ENCODE measurements at places on chromosomes 7 and 10.
A peak's percentile ranks its signal among the peaks of the same experiment; 100 is the strongest.

DNA sequence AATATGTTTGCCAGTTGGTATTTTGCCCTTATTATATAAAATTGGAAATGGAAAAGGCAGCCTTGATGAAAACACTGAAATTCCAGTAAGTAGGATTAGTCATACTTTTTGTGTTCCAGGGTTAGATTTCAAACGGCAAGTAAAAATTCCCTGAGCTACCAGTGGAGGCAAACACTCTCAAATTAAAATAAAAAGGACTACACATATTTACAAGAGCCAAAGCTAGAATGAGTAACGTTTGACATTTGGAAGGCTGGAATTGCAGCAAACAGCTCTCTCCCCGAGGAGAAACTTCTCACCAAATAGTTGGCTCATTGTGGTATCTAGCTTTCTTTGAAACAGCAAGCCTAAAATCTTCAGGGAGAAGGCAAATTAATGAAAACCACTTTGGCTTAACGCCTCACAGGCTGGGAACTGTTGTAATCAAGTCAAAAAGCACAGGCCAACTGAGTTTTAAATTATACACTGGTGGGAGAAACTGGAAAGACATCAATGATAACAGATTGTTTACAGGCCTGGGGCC is 288.4 kb downstream of the SNX13 start:
- DNase-seq: no peak

DNA sequence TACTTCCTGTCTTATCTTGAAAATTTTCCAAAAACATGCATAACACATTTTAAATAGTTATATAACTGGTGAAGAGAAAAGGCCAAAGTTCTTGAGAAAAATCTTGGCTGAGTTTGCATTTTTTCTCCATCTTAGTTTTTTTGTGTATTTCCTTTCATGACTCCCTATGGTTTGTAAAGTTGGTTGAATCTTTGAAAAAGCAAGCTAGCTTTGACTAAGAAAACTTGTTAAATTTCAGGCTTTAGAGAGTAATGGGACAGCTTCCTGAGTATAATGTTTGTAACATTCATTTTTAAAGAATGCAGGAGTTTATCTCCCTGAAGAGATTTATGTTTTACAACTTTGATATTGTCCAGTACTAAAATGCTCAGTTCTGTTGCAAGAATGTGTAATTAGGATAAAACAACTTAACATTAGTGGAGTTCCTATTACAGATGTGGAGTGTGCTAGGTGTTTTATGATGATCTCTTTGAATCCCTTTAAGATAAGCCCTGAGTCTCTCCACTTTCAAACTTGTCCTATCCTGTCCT is 11.1 kb upstream of the HERPUD2 start:
- no peak for DNase-seq

DNA sequence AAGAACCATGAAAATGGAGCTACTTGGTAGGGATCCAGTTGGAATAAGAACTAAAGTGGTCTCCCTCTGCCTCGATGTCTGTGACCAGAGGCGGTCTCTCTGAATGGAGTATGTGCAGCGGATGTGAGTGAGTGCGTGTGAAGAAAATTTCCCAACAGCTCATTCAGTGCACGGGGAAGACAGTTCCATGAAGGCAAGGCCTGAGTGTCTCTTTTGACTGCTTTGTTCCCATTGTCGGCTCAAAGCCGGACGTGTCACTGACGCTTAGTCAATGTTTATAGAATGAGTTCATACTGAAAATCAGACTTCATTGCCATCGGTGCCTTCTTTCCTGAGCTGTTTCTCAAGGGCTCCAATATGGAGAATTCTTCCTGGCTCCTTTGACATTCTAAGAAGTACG is 55.3 kb upstream of the GRB10 start:
- no peak for DNase-seq

DNA sequence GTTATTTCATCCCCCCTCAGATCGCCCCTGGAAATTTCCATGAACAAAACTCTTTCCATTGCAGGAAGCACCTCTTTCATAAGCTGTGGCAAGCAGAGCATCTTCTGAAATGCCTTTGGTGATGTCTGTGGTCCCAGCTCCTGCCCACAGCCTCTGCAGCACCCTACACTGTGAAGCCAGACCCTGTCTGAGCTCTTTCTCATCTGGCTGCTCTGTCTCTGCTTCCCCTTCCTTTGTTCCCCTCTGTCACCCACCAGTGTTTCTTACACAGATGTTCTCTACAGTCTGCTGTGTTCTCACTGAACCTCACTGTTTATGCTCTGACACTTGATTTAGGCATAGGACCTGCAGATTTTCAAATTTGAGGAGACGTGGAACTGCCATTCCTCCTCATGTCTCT is 1.9 kb upstream of the TAS2R39 start:
- DNase-seq: no peak

- DNase-seq: peak; percentile 82
These were observed 40.8 kb upstream of the HECW1 start for GRCh38 chr7:43071604-43072003.
